Dermis blood vessel endothelial cell (primary cell): ENCODE measurements at places on chromosomes 5 and 9. TPM values are rescaled to one million over a fixed set of nuclear protein-coding genes. Genes with fewer than 3 reads are reported as not detected.
A peak's percentile ranks its signal among the peaks of the same experiment; 100 is the strongest.

DNA sequence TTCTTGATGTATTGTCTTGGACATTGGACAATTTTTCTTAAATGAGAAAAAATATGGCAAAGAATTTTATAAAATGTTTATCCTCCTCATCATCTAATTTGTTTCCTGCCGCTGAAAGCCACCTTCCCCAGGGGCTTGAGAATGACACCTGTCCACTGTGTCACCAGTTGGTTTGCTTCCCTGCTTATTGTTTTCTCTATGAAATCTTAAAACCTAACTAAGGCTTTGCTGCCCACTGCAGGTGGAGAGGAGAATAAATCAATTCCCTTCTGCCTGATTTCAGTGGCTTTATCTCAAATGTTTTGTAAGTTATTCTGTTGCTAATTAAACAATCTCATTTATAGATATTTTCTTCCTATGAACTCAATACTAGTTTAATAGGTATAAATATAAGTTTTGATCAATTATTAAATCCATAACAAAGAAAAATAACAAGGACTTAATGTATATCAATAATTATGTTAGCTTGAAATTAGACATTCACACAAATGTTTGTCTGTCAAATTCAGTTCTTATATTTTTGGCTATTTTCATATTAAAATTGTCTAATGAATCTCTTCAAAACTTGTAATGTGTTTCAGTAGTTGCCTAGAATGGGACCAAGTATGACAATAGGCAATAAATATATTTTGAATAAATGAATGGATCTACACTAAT is 822.5 kb downstream of the PTPRD start:
- peak; percentile 23 for DNase-seq

GRCh38 chr9:94808926-94809700 is 82.6 kb downstream of the AOPEP start:
- DNase-seq: no peak

DNA sequence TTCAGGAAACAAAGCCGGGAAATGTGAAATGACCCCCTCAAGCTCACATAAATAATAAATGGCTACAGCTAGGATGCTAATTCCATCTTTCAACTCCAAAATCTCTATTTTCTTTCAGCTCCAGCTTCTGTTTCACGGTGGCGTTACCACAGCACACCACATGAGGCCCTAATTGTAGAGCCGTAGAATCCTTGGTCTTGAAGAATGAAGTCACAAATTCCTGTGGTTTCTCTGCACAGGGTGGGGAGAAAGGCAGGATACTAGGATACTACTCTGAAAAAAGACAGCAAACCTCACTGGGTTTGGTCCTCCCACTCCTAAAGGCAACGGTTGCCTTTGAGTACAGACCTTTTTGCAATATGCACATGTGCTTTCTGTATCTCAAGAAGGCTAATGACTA is 13.9 kb upstream of the RARS1 start:
- no peak for DNase-seq

The TOR4A gene
- 29.8 and 46.0 TPM in 2 replicates for total RNA-seq

DNA sequence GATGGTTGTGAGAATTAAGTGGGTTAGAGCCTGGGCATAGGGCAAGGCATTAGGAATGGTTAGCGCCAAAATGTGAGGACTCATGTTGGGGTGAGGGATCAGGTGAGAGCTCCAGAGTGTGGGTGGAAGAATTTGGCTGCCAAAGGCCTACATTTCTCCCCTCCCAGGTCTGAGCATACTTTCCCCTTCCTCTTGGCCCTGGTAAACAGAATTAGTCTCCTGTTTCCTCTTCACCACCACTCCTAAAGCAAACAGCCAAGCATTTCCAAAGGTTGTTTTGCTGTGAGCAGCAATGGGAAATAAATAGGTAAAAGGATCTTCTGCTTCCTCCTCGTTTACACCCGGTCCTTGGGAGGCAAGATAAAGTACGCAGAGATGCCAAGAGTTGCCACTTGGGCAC is 132.5 kb downstream of the ZSWIM6 start:
- DNase-seq: no peak

DNA sequence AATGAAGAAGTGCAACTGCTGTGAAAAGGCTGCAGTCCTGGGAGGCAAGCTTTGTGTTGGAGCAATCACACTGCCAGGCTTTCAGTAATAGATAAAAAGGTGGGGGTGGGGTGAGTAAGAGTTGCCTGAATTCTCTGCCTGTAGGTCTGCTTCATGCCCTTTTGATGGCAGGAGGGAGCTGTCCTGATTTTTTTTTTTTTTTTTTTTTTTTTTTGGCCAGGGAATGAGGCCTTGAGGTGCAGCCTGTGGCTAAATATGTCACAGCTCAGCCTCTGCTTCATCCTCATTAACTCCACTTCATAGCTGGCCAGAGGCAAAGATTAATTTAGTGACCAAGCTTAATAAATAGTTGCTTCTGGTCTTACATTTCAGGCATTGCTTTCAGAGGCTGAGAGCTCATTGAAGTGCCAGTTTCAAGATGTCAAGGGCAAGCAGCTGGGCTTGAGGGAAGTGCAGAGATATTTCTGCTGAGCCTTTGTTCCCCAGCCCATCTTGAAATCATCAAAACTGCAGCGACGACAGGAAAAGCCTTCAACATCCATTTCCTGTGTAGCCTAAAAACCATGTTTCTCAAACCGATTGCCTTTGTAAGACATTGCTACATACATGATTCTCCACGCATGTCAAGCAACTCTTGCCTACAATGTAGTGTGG is 134.7 kb downstream of the MACIR start:
- no peak for DNase-seq

DNA sequence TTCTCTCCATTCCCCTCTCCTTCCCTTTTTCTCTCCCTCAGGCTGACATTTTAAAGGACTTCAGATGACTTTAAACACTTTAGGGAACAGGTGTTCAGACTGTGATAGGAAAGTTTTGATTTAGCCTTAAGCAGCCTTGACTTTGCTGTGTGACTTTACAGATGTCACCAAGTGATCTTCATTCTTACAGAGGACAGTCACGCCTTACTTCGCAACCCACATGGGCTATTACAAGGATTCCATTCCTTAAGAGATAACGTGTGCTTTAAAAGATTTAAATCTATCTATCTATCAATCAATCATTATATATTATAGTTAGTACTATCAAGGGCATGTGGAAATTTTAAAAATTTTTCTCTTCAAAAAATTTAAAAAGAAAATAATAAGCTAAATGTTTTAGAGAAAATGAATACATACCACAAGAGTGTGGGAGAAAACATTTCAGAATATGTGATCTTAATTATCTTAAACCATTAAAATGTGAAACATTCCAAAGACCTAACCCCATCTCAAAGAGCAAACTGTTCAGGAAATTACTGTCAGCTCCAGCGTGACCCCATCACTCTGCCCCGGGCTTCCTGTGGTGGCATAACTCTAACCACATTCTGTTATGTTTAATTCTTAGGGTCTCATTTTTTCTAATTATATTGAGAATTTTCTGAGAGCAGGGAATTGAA is 530.5 kb downstream of the SEMA5A start:
- DNase-seq: no peak

The SLC34A3 gene
- not detected in 2 replicates for total RNA-seq

GRCh38 chr5:30749971-30750370 is 443.5 kb upstream of the CDH6 start:
- no peak for DNase-seq

DNA sequence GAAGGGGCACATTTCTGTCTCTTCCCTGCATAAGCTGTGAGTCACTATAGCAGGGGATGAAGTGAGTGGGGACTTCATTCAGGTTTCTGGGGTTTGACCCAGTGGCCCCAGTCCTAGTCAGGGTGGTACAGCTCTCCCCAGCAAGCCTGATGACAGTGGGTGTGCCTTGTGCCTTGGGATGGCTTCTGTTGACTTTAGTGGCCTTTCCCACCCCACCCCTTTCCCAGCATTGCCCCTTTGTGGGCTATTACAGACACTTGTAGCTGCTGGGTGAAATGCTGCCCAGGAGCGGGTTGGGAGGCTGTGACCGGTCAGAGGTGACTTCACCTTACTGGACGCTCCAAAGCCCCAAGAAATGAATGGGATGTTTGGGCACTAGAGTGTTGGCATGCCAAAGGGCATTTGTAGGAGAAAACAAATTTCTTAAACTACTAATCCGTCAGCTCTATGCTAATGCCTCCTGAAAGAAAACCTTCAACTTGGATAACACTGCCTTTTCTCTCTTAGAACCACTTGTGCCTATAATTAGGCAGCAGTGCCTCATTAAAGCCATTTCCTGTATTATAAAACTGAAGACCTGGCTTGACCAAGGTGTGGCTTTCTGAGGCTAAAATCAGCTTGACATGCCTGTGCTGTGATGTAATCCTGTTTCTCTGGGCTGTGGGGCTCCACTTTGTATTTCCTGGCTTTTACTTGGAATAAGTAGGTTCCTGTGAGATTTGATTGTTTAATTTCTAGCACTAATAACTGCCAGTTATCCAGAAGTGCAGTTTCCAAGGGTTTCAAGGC is 119.0 kb upstream of the SLC25A48 start:
- no peak for DNase-seq

The PIP5K1B gene
- total RNA-seq: 0.05 TPM in 1 of 2 replicates, not detected in the other

The C5orf15 gene
- total RNA-seq: 26.4 and 30.7 TPM in 2 replicates

The ACTBL2 gene
- total RNA-seq: 0.05 and 0.17 TPM in 2 replicates

- DNase-seq: no peak
Measured at GRCh38 chr9:21828853-21829410, 26.5 kb downstream of the MTAP start.

- DNase-seq: no peak
Measured at GRCh38 chr9:107945961-107946360, 456.4 kb upstream of the KLF4 start.

DNA sequence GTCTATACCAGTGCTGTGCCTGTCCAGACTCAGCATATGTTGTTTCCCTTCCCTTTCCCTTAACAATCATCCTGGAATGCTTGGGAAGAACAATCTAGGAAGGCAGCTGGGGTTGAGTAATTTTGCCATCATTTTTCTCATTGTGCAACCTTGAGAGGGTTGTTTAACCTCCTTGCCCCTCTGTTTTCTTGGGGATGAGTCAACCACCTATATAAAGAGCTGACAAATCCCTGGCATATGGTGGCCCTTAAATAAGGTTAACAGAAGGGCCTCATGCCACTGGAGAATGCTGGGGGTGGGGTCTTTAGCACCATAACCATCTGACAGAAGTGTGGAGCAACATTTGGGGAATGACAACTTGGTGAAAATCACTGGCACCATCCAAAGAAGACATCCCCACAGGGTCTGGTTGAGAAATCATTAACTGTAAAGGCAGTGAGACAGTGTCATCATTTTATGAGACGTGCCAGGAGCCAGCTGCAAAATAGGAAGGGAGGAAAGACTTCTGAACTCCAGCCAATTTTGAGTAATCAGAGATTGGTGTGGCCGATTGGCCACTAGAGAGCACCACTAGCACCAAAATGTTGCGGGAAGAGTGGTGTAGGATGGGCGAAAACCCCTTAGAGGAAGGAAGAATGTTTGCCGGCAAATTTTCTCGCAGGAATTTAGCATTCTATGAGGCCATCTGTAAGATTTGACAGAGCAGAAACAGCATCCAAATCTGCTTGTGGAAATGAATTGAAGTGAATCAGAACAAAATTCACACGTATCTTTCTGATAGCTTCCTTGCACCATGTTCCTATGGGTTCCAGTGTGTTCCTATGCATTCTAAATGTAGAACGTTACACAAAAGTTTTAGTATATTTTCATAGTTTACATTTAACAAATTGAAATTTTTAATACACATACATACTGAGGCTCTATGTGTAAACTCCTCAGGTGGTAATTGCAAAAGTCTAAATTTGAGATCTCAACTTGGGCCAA is 113.8 kb downstream of the MSX2 start:
- DNase-seq: no peak

DNA sequence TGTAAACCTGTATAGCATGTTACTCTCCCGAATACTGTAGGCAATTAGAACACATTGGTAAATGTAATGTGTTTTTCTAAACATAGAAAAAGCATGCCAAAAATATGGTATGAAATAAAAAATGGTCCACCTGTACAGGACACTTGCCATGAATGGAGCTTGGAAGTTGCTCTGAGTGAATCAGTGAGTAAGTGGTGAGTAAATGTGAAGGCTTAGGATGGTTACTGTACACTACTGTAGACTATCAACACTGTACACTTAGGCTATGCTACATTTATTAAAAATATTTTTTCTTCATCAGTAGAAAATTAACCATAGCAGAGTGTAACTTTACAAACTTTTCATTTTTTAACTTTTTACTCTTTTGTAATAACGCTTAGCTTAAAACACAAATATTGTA is 41.9 kb downstream of the INSYN2B start:
- no peak for DNase-seq

- no peak for DNase-seq
Measured at GRCh38 chr9:100689635-100690034, 111.8 kb downstream of the CAVIN4 start.

- peak; percentile 80 for DNase-seq
Measured at GRCh38 chr9:5799314-5799713, 33.6 kb downstream of the ERMP1 start.

The DDX4 gene
- total RNA-seq: 0.17 TPM in 1 of 2 replicates, not detected in the other

DNA sequence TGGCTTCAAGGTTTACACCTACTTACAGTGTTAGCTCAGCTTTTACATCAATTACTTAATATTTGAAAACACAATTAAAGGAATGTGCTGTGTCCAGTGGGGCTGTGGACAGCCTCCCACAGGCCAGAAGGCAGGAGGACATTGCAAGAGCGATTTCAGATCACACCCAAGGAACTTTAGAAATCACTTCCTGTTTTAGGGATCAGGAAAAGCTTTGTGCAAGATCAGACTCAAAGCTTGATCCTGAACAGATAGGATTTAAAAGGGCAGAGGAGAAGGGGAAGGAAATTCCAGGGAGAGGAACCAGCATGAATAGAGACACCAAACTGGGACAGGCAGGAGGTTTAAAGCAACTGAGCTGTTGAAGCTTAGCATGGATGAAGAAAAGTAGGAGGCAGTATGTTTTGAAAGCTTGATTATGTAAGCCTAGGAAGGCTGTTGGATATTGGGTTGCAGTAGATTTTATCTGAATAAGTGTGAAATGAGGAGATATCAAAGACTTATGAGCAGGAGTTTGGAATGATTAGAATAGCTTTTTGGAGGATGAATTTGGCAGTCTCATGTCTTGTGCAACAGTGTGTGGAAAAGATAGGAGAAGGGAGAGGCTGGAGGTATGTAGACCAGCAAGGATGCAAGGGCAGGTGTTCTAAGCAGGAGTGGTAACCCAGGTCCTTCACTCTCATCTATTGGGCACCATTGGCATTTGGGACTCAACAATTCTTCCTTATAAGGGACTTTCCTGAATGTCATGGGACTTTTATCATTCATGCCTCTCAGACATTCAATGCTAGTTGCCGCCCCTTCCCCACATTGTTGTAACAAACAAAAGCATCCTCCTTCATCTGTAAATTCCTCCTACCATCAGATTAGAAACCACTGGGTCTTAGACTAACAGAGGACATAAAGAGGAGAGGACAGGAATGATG is 123.5 kb downstream of the TARS1 start:
- DNase-seq: no peak

The GABRA1 gene
- total RNA-seq: not detected in 2 replicates

The PSD2 gene
- total RNA-seq: under 0.01 TPM in 1 of 2 replicates, not detected in the other

- DNase-seq: no peak
Measured at GRCh38 chr9:119052339-119053030, 316.8 kb downstream of the BRINP1 start.

GRCh38 chr9:90960941-90961340 is 159.3 kb downstream of the SYK start:
- DNase-seq: no peak

DNA sequence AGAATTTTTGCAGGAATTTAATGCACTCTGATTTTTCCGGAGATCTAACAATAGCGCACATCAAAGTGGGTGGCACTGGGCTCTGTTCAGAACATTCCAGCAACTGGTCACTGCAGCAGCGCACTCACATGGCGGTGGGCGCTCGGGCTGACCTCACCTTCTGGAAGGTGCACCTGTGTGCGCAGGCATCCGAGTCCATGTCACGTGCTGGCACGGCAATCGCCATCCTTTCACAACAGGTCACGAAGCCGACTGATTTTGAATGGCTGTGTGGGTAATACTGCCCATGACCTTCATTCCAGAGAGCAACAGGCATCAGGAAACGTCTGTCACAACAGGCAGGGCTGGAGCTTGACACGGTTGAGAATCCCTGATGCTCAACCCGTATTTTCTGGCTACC is 18.7 kb upstream of the CLPTM1L start:
- DNase-seq: no peak
